ENCODE measurements at places on chromosomes 5 and 9.

- no peak for DNase-seq
These were observed 127.9 kb upstream of the TARS1 start for GRCh38 chr5:33312571-33313549.

DNA sequence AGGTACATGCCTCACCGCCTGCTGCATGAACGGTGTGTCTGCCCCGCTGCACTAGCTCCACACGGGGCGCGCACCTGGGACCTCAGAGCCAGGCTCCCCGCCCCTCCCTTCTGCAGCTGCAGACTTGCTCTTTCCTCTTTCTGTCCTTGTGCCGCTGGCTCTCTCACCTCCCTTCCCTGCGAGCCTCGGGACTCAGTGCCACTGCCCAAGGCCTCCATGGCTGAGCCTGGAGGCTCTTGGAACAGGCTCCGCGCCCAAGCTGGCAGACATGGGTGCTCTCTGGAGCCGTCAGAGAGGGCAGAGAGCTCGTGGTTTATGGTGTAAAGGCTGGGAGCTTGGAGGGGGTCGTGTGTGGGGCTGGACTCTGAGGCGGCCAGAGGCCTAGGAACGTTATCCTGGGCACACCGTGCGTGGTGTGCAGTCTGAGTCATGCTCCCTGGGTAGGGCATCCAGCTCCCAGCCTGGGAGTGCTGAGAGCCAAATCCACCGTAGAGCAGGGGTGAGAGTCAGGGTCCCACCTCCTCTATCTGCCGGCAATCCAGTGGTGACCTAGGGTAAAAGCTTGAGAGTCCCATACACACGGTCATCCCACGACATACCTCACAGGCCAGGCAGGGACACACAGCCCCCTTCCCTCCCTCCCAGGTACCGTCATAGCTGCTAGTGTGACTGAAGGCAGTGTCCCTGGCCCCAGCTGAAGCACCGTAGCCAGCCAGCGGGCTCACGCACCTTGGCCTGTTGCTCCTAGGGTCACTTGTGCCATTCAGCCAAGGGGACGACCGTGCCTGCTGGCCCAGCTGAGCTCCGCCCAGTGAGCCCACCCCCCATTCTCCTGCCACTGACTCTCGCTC, 22.4 kb downstream of the GOLGA2 start:
- DNase-seq: no peak

GRCh38 chr5:173567548-173567947, 48.9 kb downstream of the BOD1 start:
- DNase-seq: no peak

- no peak for DNase-seq
These were observed 66.5 kb upstream of the SPIN1 start for GRCh38 chr9:88321764-88322163.

DNA sequence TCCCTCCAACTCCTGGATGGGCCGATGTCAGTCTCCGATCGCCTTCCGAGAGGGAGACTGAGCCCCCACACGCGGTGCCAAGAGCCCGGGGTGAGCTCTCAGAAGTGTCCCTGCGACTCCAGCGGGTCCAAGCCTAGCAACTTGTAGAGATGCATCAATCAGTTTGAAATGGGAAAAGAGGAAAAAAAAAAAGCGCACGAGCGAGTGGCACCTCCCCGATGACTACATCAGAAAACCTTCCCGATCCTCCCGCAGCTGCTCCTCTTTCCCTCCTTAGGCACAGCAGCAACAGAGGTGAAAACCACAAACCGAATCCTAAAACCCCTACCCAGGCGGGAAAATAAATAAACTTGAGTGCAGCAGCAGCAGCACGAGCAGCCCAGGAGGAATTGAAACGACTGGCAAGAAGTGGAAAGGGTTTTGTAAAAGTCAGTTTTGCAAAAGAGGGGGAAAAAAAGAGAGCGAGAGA, 1.0 kb upstream of the EFNA5 start:
- DNase-seq: no peak

DNA sequence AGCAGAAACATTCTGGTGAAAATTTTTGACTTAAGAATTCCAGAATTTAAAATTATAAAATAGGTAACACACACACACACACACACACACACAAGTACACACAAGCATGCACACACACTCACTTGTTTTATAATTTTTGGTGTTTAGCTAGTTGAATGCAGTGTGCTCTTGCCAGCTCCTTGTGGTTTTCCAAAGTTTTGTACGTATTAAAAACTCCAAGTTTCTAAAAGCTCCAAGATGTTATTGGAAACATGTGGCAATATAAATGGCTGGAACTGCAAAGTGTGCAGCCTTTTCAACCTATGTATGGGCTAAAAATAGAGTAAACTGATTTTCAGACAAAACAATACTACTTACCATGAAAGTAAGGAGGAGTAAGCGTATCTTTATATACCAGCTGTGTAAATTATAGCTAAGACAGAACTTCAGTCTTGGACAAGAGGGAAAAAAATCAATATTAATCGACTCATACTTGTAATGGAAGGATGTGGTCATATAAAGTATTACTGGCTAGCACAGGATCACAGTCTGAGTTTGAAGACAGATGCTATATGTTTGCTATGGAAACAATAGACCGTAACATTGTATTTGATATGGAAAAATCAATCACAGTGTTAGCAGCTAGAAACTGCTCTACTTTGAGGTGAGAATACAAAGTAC, 727.1 kb upstream of the GRAMD2B start:
- DNase-seq: peak; percentile 89

Measured in fibroblast of skin of left biceps (primary cell).